ENCODE measurements at places on chromosomes 5 and 9. TPM values are rescaled to one million over a fixed set of nuclear protein-coding genes. Genes with fewer than 3 reads are reported as not detected.

Gene CCDC112
- 0.86 TPM for total RNA-seq

Gene IFNA21
- not detected for total RNA-seq

Gene SCGB3A1
- total RNA-seq = not detected

Gene SH2D3C
- 29.1 TPM for total RNA-seq

DNA sequence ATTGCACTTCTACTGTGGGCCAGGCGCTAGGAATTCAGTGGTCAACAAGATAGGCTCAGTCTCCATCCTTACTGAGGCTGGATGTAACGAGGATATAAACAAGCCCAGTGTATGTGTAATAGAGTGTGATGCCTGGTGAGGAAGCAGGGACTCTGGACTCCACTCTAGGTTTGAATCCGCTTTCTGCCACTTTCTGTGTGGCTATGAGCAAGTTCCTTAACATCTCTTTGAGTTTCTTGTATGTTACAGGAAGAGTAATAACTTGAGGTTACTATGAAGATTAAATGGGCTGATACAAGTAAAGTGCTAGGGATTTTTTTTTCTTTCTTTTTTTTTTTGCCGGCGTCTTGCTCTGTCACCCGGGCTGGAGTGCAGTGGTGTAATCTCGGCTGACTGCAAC is 12.4 kb downstream of the DOCK2 start:
- DNase-seq = no peak

Gene C5orf46
- not detected for total RNA-seq

GRCh38 chr9:136268735-136269134 is 23.1 kb upstream of the QSOX2 start:
- DNase-seq = no peak

- no peak for DNase-seq
Measured at GRCh38 chr5:141465351-141465750, 10.4 kb upstream of the PCDHGC3 start.

Gene NUTM2F
- not detected for total RNA-seq

Gene OTP
- not detected for total RNA-seq

DNA sequence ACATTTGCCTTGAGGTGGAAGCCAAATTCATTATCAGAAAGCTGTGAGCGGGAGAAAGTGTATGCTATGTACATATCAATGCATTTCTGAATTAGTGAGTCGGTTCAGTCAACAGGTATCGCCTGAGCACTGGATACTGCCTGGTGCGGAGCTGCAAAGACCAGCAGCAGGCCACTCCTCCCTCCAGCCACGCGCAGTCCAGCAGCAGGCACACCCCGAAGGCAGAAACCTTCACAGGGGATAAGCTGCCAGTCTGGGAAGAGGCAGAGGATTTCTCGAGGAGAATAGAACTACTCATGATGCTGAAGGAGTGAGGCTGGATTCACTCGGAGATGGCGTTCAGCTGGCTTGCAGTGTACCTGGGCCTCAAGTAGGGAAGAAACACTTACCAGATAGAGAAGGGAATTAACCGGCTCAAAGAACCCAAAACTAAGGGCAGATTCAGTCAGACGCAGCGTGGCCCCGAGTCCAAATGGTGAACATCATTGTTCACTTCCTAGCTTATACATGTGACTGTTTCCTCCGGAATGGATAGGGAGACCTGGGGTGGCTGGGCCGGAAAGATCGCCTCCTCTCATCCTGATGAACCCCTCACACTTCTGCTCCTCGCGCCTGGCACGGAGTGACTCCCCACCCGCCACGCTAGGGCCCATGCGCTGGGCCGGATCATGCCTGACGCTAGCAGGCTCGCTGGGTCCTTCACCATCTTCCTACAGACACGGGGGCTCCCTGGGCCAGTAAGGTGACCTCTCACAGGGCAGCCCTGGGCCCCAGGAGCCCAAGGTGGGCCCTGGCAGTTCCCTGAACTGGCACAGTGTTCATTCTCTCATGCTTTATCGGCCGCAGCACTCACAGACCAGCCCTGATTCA is 78.1 kb upstream of the SPATA31C2 start:
- no peak for DNase-seq

Gene NDST1
- 7.8 TPM for total RNA-seq

Gene ADAMTS16
- not detected for total RNA-seq

Gene NR2F1-AS1
- not detected for total RNA-seq

DNA sequence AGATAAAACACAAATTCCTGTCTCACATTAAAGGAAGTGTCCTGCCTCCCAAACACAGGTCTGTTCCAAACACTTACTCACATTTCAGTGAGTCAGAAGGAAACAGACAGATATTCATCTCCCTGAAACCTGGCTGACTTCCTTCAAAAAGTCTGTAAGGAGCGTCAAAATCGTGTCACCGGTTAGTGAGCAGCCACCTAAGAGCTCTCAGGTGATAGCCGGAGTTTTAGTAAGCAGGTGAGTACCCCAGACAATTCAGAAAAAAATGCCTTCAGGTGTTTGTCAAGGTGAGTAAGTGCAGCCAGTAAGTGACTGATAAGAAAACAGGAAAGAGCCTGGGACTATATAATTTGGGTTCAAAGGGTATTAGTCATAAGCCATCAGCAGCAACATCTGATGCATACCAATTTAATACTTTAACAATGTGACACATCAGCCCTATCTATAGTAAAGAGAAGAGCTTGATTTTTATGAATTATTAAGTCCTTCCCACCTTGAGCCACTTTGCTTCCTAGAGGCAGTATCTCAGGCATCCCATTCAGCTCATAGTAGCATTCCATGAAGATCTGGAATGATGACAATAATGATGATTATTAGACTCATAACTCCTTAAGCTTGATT is 1.3 kb upstream of the ITGA2 start:
- no peak for DNase-seq

DNA sequence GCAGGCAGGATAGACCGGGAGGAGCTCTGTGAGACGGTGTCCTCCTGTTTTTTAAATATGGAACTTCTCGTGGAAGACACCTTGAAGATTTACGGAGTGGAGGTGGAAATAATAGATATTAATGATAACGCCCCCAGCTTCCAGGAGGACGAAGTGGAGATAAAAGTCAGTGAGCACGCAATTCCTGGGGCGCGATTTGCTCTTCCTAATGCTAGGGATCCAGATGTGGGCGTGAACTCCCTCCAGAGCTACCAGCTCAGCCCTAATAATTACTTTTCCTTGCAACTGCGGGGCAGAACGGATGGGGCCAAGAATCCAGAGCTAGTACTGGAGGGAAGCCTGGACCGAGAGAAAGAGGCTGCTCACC is 621 bp downstream of the PCDHGA11 start:
- no peak for DNase-seq

- no peak for DNase-seq
Measured at GRCh38 chr9:6096821-6097220, 81.4 kb upstream of the RANBP6 start.

Gene GLRA1
- not detected for total RNA-seq

Gene GCNT4
- total RNA-seq = 0.42 TPM

DNA sequence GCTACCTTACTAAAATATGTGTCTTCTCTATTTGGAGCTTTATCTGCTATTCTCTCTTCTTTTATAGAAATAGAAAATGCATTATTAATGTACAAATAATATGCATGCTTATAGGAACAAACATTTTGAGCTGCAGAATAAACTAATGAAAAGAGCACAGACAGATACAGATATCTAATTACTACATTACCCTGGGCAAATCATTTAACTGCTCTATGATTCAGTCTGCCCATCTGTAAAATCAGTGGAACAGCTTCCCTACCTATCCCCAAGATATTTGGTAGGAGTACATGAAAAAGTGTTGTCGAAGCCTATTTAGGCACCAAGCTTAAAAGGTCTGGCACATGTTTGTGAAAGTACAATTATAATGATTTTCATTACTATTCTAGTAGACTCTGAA is 166.3 kb downstream of the EFNA5 start:
- DNase-seq = no peak

Gene PCDHGA8
- 0.19 TPM for total RNA-seq
